Psoas muscle (tissue), 8 donors: ENCODE measurements at places on chromosomes 6 and 20. TPM values are rescaled to one million over a fixed set of nuclear protein-coding genes. Genes with fewer than 3 reads are reported as not detected.

Gene MMP24OS
- total RNA-seq = 28.2 TPM

Gene ADAM33
- total RNA-seq = 2.9 TPM

DNA sequence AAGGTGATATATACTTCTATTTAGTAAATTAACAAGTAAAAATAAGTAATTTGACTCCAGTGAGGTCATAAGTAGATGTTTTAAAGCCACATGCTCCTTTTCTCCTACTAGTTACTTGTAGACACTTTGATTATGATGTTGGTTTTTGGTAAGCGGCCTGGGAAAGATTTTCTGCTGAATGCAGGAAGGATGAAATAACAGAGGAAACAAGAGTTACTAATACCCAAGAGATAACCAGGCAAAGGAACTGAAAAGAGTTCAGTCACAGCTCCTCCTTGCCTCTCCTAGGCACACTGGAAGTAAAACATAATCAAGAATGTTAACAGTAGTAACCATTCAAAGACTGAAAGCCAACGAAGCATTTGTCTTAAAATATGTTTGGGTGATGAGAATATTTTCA, 203.3 kb downstream of the RNGTT start:
- H3K36me3 ChIP-seq = no peaks in the 10 kb centered on the region
- no peak for DNase-seq
- no peaks in the 10 kb centered on the region for H3K4me1 ChIP-seq
- H3K27me3 ChIP-seq = no peaks in the 10 kb centered on the region
- no peak overlapping the region for H3K27ac ChIP-seq
- no peak overlapping the region for H3K4me3 ChIP-seq

GRCh38 chr20:37364927-37365272, 19.0 kb downstream of the SRC start:
- H3K36me3 ChIP-seq = no peaks in the 10 kb centered on the region
- H3K4me3 ChIP-seq = no peak overlapping the region
- no peaks in the 10 kb centered on the region for H3K4me1 ChIP-seq
- H3K27ac ChIP-seq = no peak overlapping the region
- no peaks in the 10 kb centered on the region for H3K27me3 ChIP-seq

DNA sequence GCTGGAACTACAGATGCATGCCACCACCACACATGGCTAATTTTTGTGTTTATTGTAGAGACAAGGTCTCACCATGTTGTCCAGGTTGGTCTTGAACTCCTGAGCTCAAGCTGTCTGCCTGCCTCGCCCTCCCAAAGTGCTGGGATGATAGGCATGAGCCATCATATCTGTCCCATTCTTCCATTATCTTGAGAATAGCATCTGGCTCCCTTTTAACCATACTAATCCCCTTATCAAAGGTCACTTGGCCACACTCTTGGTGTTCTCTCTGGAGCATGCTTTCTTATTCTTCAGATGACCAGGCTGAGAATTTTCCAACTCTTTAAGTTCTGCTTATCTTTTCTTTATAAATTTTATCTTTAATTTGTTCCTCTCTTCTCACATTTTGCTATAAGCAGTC, 15.9 kb upstream of the TRERF1 start:
- no peak overlapping the region for H3K4me3 ChIP-seq
- H3K27me3 ChIP-seq = peaks cover 7% of the 10 kb centered on the region
- no peaks in the 10 kb centered on the region for H3K4me1 ChIP-seq
- H3K36me3 ChIP-seq = no peaks in the 10 kb centered on the region
- no peak overlapping the region for H3K27ac ChIP-seq
- no peak for DNase-seq

DNA sequence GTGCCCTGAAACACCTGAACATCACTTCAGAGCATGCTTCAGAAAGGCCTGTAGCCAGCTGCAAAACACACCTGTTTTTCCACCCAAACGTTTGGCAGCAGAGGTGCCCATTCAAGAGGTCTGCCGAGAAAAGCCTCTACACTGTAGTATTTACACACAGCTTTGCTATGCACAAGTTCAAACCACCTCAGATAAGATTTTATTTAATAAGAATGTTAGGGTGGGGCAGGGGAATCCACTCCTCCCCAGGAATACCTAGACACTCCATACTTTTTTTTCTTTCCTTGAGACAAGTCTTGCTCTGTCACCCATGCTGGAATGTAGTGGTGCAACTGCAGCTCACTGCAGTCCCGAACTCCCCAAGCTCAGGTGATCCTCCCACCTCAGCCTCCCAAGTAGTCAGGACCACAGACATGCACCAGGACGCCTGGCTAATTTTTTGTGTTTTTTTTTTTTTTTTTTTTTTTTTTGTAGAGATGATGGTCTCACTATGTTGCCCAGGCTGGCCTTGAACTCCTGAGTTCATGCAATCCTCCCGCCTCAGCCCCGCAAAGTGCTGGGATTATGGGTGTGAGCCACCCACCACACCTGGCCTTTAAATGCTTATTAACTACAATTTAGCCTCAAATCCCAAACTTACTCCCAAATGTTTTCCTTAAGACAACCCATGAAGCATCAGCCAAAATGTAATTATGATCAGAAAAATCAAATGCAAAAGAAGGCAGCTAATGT, 9.7 kb downstream of the MRPL14 start:
- peaks cover 80% of the 10 kb centered on the region for H3K4me1 ChIP-seq
- H3K36me3 ChIP-seq = no peaks in the 10 kb centered on the region
- H3K27ac ChIP-seq = peak overlapping the region; percentile 99
- no peak overlapping the region for H3K4me3 ChIP-seq
- DNase-seq = no peak
